Mucosa of descending colon (tissue), 3 donors: ENCODE measurements at places on chromosomes 5 and 9. TPM values are rescaled to one million over a fixed set of nuclear protein-coding genes. Genes with fewer than 3 reads are reported as not detected.

Gene VCAN
- 20.5 TPM for total RNA-seq

DNA sequence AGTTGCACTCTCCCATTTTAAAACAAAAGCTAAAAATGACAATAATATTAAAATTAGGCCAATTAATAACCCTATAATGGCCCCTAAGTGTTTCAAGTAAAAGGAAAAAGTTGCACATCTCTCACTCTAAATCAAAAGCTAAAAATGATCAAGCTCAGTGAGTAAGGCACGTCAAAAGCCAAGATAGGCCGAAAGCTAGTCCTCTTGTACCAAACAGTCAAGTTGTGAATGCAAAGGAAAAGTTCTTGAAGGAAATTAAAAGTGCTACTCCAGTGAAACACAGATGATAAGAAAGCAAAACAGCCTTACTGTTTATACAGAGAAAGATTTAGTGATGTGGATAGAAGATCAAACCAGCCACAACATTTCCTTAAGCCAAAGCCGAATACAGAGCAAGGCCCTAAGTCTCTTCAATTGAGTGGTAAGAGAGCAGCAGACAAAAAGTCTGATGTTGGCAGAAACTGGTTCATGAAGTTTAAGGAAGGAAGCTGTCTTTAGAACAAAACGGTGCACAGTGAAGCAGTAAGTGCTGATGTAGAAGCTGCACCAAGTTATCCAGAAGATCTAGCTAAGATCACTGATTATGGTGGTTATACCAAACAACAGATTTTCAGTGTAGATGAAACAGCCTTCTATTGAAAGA, 144.1 kb upstream of the ACOT12 start:
- DNase-seq = no peak

DNA sequence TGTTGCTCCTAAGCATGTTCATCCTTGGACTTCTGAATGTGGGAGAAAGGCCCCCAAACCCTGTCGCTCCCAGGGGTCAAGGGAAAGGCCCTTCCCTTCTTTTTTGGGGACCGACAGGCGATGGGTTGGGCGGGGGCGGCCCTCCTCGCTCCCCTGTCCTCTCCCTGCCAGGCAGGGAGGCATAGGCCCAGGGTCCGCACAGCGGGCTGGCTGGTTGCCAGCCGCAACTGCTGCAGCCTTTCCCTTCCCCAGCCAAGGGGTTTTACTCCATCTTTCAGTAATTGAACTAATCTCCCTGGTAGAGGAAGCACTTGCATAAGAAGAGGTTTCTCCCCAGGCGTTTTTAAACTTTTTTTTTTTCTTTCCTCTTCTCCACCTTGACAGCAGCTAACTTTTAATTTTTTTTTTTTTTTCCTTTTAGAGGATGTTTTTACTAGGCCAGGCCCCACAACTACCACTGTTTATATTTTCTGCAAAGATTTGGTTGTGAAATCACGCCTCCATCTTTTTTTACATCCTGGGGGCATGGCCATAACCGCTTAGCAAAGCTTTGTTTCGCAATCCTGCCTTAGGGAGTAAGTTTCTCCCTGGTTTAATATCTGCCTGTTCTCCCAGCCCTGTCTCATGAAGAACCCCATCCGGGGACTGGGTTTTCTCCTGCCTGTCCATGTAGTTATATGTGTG, 216.9 kb upstream of the ZNF608 start:
- no peak for DNase-seq

- DNase-seq = no peak
These were observed 1791.8 kb upstream of the WWC1 start for GRCh38 chr5:166499447-166500240.

GRCh38 chr5:63401436-63402046, 560.7 kb downstream of the HTR1A start:
- DNase-seq = no peak

GRCh38 chr5:97224112-97224750, 41.2 kb upstream of the RIOK2 start:
- no peak for DNase-seq

Gene LHX3
- not detected for total RNA-seq

Gene N4BP3
- 0.82 TPM for total RNA-seq

DNA sequence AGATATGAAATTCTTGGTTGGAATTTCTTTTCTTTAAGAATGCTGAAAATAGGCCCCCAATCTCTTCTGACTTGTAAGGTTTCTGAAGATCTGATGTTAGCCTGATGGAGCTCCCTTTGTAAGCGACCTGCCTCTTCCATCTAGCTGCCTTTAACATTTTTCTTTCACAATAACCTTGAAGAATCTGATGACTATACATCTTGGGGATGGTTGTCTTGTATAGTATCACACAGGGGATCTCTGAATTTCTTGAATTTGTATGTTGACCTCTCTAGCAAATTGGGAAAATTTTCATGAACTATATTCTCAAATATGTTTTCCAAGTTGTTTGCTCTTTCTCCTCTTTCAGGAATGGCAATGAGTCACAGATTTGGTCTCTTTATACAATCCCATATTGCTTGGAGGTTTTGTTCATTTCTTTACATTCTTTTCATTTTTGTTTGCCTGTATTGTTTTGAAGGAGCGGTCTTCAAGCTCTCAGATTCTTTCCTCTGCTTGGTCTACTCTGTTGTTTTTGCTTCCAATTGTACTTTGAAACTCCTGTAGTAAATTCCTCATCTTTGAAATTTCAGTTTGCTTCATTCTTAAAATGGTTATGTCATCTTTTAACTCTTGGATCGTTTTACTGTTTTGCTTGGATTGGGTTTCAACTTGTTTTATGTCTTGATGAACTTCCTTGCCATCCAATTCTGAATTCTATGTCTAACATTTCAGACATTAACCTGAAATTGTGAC, 245.2 kb upstream of the TARS1 start:
- DNase-seq = no peak
